Inflammatory macrophage (primary cell): ENCODE measurements at places on chromosomes 11 and 22.

- DNase-seq = no peak
Measured at GRCh38 chr22:27185760-27186302, 528.4 kb downstream of the MIAT start.

- peak; percentile 77 for DNase-seq
Measured at GRCh38 chr11:65274735-65275682, 13.2 kb downstream of the POLA2 start.

- DNase-seq = no peak
Measured at GRCh38 chr11:121625777-121626506, 173.2 kb upstream of the SORL1-AS1 start.

- DNase-seq = peak; percentile 39
Measured at GRCh38 chr22:39174498-39175352, 22.2 kb upstream of the CBX7 start.

DNA sequence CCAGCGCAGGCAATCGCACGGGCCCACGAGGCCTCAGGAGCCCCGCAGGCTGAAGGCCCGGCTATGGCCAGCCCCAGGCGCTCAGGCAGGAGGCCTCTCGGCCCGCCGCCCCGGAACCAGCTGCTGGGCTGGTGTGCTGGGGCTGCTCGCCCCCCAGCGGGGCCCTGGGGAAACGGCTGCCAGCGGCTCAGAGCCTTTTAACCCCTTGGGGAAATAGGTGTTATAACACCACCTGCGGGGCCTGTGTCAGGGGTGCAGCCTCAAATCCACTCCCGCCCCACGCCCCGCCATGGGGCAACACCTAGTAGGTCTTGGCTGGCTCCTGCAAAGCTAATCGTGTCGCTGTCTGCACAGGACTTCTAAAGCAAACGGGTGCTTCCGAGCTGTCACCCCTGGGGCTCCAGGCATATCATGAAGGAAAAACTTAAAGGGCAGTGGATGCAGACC lies 237.4 kb downstream of the TTC28 start:
- DNase-seq = peak; percentile 80

GRCh38 chr11:57421805-57422204 lies 5.1 kb downstream of the SLC43A3 start:
- no peak for DNase-seq
